Thoracic aorta (tissue), 2 donors: ENCODE measurements at places on chromosomes 7 and 10.

DNA sequence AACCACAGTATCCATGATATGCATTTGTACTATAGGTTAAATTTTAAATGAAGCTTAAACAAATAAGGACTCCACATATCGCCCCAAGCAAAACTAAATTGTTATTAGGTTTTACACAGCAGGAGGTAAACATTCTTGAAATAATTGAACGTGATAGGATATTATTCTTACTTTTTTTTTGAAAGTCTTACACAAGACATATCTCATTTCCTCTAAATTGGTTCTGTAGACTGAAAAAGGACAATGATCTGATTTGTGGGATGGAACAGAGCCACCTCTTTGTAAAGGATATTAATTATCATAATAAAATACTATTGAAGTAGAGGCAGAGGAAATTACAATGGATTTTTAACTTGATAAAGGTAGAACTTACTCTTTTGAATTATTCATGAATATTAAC is 155.1 kb upstream of the SEMA3D start:
- DNase-seq: no peak

DNA sequence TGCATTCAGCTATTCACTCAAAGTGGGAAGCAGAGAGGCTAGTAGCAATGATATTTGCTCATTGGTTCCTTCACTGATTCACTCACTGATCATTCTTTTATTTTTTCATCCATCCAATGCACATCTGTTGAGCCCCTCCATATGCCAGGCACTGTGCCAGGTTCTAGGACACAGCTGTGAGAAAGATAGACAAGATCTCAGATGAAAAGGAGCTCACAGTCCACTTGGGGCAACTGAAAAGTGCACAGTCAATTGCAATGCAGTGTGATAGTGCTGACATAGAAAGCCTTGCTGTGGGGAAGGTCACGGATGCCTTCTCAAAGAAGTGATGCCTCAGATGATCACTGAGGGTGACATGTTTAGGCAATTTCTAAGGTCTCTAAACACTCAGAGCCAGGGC is 262.3 kb downstream of the PTEN start:
- DNase-seq: no peak

DNA sequence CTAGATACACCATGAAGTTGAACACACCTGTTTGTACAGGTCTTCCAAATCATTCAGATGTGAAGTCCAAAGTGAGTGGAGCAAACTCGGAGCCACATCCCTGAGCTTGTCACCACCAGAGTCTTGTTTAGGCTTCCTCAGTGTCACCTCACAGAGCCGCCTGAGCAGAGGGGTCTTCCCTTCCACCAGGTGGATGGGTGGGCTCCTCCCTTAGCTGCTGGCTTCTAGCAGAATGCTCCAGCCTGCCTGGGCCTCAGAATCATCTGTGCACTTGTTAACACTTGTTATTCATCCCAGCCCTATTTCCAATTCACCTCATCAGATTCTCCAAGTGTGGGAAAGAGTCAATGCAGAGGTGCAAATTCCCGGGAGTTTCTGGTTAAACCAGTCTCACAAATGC is 32.5 kb downstream of the C10orf71 start:
- DNase-seq: no peak

DNA sequence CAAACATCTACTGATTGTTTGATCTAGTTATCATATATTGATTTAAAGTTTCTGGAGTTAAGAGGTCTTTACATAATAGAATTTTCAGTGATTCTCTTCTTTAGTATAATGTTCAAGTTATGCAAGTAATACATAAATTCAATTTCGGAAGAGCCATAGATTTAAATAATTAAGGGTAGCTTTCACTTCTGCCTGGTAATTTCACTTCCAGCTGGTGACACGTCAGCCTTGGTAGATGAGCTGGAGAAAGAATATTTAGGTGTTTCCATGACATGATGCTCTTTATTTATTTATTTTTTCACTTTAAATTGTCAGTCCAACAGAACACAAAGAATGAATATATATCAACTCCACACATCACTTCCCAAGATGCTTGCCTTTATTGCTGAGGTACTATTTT is 5.2 kb upstream of the OTUD1 start:
- DNase-seq: no peak

GRCh38 chr10:103660364-103661197 is 167.1 kb downstream of the NEURL1 start:
- DNase-seq: no peak
